T-helper 17 cell (primary cell): ENCODE measurements at places on chromosomes 7 and 10.

DNA sequence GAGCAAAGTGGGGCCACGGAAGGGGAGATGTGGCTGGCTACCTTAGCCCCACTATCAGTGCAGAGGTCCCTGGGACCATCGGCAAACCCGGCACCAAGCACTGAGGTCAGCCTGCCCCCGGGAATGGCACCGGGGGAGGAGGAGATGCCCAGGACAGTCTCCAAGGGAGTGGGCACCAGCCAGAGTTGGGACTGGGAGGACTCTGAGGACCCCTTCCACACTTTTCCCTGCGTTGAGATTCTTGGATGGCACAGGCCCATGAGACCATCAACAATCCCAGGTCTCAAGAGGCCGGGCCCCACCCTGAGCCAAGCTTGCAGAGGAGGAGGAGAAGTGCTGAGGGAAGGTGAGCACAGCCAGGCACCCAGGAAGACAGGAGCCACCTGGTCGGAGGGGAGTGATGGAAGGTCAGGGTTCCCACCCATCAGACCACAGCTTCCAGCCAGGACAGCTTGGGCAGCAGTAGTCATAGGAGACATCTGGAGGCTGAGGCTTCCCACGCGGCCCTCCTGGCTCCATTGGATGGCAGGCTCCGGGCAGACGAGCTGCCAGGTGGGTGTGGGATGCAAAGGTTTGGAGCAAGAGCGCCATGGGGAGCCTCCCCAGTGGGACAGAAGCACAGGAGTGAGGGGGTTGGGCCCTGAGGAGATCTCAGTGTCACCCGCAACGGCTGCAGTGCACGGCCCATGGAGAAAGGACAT lies 2.6 kb upstream of the OPN4 start:
- H3K4me1 ChIP-seq = no peaks in the 10 kb centered on the region
- DNase-seq = no peak
- H3K27ac ChIP-seq = peak overlapping the region; percentile 24
- no peak overlapping the region for H3K4me3 ChIP-seq

- H3K4me1 ChIP-seq = no peaks in the 10 kb centered on the region
- no peak overlapping the region for H3K4me3 ChIP-seq
- no peak for DNase-seq
- no peak overlapping the region for H3K27ac ChIP-seq
- peaks cover 45% of the 10 kb centered on the region for H3K27me3 ChIP-seq
- H3K36me3 ChIP-seq = peaks cover 2% of the 10 kb centered on the region
These were observed 23.3 kb downstream of the CPXM2 start for GRCh38 chr10:123868038-123869019.

- no peak overlapping the region for H3K4me3 ChIP-seq
- no peak overlapping the region for H3K27ac ChIP-seq
- DNase-seq = no peak
- peaks cover 5% of the 10 kb centered on the region for H3K4me1 ChIP-seq
- peaks cover 30% of the 10 kb centered on the region for H3K27me3 ChIP-seq
- H3K36me3 ChIP-seq = peaks cover 3% of the 10 kb centered on the region
These were observed 36.7 kb downstream of the BTBD16 start for GRCh38 chr10:122307669-122308416.

DNA sequence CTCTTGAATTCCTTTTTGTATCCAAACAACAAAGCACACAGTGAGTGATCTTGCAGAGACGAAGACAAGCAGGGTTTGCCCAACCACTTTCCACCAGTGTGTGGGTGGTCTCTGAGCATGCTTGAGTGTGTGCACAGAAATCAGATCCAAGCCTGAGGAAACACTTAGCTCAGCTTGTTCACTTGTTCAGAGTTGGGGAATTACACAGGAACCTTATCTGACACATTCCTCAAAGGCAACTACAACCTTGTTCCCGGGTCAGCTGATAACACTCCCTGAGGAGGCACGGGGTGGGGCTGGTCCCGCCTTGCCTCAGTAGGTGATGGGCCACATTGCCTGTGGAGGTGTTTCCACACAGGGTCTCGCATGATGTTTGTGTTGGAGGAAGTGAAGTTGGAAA lies 216.9 kb downstream of the DYNC1I1 start:
- H3K4me3 ChIP-seq = no peak overlapping the region
- no peak for DNase-seq
- H3K27ac ChIP-seq = no peak overlapping the region
- H3K4me1 ChIP-seq = peaks cover 6% of the 10 kb centered on the region
- peaks cover 52% of the 10 kb centered on the region for H3K27me3 ChIP-seq

GRCh38 chr7:57384380-57384779 lies 65.6 kb upstream of the ZNF716 start:
- no peaks in the 10 kb centered on the region for H3K27me3 ChIP-seq
- DNase-seq = no peak
- H3K4me3 ChIP-seq = no peak overlapping the region
- H3K36me3 ChIP-seq = no peaks in the 10 kb centered on the region

- H3K27ac ChIP-seq = peak overlapping the region; percentile 37
- H3K27me3 ChIP-seq = peaks cover 5% of the 10 kb centered on the region
- H3K36me3 ChIP-seq = peaks cover 6% of the 10 kb centered on the region
- no peak for DNase-seq
- H3K4me3 ChIP-seq = peak overlapping the region; percentile 25
These were observed 43.1 kb downstream of the ARL4A start for GRCh38 chr7:12730523-12730922.

DNA sequence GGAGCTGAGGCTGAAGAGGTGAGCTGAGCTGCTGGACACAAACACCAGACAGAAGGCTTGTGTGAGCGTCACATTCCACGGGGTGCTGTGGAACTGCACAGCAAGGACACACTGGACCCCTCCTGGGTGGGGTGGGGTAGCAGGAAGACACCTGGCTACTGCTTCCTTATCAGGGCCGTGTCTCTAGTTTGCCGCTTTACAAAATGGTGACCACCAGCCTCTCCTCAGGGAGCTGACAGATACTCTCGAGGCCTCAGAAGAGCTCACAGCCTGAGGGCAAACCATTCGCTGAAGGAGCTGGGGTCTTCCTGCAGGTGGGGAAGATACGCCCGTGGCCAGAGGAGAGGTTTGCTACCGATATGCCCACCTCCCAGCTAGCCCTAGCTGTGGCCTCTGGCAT lies 461.9 kb downstream of the PLXNA4 start:
- H3K27ac ChIP-seq = no peak overlapping the region
- no peaks in the 10 kb centered on the region for H3K4me1 ChIP-seq
- no peaks in the 10 kb centered on the region for H3K36me3 ChIP-seq
- H3K27me3 ChIP-seq = peaks cover 7% of the 10 kb centered on the region

- peaks cover 14% of the 10 kb centered on the region for H3K4me1 ChIP-seq
- H3K4me3 ChIP-seq = no peak overlapping the region
- no peaks in the 10 kb centered on the region for H3K27me3 ChIP-seq
These were observed 102.9 kb downstream of the AOAH start for GRCh38 chr7:36621396-36621795.

DNA sequence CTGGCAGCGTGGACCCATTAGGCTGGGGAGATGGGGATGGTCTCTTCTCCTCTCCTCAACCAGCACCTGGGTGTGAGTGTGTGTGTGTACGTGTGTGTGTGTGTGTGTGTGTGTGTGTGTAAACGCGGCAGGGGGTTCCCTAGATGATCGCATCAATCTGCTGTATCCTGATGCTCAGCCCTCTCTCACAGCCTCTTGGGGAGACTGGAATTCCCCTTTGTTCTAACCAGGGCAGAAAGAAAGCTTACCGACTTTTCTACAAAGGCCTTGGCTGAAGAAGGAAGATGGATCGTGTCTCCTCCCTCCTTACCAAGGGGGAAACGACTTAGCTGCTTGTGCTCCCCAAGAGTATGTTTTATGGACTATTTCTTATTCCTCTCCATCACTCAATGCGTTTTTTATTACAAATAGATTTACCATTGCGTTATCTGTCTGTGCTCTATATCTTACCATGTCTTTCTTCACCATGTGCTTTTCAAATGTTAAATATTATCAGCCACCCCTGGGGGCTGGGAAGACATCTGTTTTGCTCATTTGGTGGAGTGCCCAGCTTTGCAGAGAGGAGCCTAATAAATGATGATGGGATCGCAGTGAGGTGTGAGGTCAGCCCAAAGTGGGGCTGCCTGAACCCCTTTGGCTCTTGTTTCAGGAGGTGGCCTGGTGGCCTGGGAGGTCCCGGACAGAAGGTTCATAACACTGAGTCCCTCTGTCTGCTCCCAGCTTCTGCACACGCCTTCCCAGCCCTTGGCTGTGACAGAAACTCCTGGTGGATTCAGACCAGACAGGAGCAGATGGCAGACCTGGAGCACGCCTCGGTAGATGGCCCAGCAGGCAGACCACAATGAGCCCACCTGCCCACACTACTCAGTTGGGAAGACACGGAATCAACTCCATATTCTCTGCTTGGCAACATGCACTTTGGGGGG lies 262.0 kb downstream of the PRPF18 start:
- peaks cover 13% of the 10 kb centered on the region for H3K27me3 ChIP-seq
- H3K4me3 ChIP-seq = no peak overlapping the region
- DNase-seq = no peak
- peaks cover 3% of the 10 kb centered on the region for H3K36me3 ChIP-seq

- H3K27me3 ChIP-seq = peaks cover 1% of the 10 kb centered on the region
- H3K36me3 ChIP-seq = no peaks in the 10 kb centered on the region
- no peak overlapping the region for H3K27ac ChIP-seq
- no peak for DNase-seq
- peaks cover 8% of the 10 kb centered on the region for H3K4me1 ChIP-seq
- no peak overlapping the region for H3K4me3 ChIP-seq
These were observed 32.4 kb downstream of the CTNNA3 start for GRCh38 chr10:67663449-67664087.

GRCh38 chr7:102291916-102292267 lies 5.2 kb downstream of the SH2B2 start:
- peaks cover 4% of the 10 kb centered on the region for H3K27me3 ChIP-seq
- H3K4me3 ChIP-seq = peak overlapping the region; percentile 71
- no peaks in the 10 kb centered on the region for H3K36me3 ChIP-seq
- H3K4me1 ChIP-seq = peaks cover 19% of the 10 kb centered on the region

GRCh38 chr7:82700741-82701140 lies 257.2 kb upstream of the CACNA2D1 start:
- no peak overlapping the region for H3K27ac ChIP-seq
- DNase-seq = no peak
- H3K4me1 ChIP-seq = no peaks in the 10 kb centered on the region

- no peaks in the 10 kb centered on the region for H3K36me3 ChIP-seq
- H3K27me3 ChIP-seq = no peaks in the 10 kb centered on the region
- peaks cover 6% of the 10 kb centered on the region for H3K4me1 ChIP-seq
- DNase-seq = no peak
These were observed 8.7 kb upstream of the MYL7 start for GRCh38 chr7:44149571-44150465.

DNA sequence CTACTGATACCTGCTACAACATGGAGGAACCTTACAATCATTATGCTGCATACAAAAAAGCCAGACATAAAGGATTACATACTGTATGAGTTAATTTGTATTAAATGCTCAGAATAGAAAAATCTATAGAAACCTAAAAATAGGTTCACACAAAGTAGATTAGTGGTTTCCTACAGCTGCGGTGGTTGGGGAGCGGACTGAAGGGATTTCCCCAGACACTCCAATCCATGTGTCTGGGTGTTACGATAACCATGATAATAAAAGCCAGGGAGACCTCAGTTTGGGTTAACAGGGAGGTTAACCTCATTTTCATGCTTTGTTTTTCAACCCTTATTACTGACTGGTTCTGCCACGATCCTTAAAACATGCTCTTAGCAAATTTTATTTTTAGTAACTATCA lies 355.9 kb downstream of the KCNMA1 start:
- H3K4me1 ChIP-seq = no peaks in the 10 kb centered on the region
- no peak overlapping the region for H3K27ac ChIP-seq
- no peak for DNase-seq
- H3K4me3 ChIP-seq = no peak overlapping the region

- H3K4me1 ChIP-seq = peaks cover 16% of the 10 kb centered on the region
- H3K27ac ChIP-seq = no peak overlapping the region
- no peak for DNase-seq
- H3K36me3 ChIP-seq = peaks cover 2% of the 10 kb centered on the region
These were observed 135.0 kb downstream of the RALA start for GRCh38 chr7:39758234-39758970.

DNA sequence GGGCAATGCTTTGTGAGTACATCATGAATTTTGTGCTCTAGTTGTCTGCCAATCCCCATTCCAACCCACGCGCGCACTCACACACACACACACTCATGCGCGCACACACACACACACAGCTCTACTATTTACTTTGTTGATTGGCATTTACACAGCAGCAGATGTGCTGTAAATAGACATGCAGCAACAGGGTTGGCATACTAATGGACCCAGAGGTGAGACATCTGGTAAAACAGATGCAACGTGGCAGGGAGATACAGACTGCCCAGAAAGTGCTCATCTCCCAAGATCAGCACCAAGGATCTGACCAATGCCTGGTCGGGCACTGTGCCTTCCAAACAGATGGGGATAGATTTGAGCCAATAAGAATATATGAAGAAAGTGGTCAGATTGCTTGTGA lies 873.0 kb downstream of the SORCS3 start:
- no peak for DNase-seq
- no peak overlapping the region for H3K4me3 ChIP-seq
- no peaks in the 10 kb centered on the region for H3K36me3 ChIP-seq

DNA sequence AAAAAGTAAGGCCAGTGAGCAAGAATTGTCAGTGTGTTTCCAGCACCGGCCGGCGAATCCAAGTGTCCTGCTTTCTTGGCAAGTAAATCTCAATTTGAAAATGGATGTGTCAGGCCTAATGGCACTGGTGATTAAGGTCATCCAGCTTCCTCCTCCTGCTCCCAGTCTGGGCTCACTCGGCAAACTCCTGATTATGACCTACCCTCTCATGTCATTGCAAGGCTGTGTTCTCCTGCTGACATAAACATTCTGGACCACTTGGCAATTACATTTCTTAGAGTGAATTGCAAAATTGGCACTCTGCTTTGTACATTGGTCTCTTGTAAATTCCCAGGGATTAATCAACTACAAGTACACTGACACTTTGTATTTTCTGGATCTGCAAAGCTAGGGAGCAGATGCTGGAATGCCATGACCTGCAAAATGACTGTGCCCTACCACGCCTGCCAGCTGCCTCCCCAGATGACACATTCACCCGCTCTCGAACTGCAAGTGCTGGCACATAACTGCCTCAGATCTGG lies 473.8 kb downstream of the KIF20B start:
- DNase-seq = no peak
- H3K4me3 ChIP-seq = no peak overlapping the region
- H3K4me1 ChIP-seq = no peaks in the 10 kb centered on the region
- H3K36me3 ChIP-seq = no peaks in the 10 kb centered on the region
- H3K27ac ChIP-seq = no peak overlapping the region
- H3K27me3 ChIP-seq = peaks cover 8% of the 10 kb centered on the region

DNA sequence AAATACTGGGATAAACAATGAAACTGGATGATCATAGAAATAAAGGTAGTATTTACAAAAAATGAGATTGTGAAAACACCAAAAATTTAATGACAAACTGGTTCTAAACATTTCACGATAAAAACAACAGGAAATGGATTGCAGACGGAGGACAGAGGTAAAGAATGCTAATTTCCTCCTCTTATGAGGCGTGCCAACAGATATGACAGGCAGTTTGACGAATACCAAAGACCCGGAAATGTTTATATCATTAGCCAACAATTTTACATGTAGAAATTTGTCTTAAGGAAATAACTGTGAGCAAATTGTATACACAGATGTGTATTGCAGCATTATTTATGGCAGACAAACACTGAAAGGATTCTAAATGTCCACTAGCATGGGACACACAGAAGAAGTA lies 162.0 kb upstream of the MGMT start:
- H3K27ac ChIP-seq = no peak overlapping the region
